Tibial nerve (tissue), 4 donors: ENCODE measurements at places on chromosomes 12 and 14.

DNA sequence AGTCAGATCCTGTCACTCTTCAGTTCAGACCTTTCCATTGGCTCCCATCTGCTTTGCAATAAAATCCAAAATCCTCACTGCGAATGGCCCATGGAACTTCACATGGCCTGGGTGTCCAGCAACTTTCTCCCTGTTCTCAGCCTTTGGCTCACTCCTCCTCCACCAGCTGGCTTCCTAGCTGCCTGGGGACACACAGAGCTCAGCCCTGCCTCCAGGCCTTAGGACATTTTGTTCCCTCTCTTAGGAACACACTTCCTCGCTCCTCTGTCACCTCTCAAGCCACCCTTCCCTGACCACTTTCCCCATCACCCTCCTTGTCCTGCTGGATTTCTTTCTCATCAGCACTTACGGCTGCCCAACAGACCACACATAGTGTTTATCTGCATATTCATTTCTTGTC lies 419.6 kb downstream of the MED13L start:
- DNase-seq: no peak

DNA sequence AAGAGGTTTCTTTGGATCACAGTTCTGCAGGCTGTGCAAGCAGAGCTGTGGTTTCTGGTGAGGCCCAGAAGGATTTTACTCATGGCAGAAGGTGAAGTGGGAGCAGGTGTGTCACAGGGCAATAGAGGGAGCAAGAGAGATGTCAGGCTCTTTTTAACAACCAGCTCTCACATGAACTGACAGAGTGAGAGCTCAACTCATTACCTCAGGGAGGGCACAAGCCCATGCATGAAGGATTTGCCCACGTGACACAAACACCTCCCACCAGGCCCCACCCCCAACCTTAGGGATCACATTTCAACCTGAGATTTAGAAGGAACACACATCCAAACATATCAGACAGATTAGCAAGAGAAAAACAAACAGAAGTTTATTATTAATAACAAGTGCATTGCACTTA lies 470.4 kb downstream of the GALC start:
- no peak for DNase-seq

GRCh38 chr12:92547906-92548305 lies 154.9 kb upstream of the PLEKHG7 start:
- no peak for DNase-seq

DNA sequence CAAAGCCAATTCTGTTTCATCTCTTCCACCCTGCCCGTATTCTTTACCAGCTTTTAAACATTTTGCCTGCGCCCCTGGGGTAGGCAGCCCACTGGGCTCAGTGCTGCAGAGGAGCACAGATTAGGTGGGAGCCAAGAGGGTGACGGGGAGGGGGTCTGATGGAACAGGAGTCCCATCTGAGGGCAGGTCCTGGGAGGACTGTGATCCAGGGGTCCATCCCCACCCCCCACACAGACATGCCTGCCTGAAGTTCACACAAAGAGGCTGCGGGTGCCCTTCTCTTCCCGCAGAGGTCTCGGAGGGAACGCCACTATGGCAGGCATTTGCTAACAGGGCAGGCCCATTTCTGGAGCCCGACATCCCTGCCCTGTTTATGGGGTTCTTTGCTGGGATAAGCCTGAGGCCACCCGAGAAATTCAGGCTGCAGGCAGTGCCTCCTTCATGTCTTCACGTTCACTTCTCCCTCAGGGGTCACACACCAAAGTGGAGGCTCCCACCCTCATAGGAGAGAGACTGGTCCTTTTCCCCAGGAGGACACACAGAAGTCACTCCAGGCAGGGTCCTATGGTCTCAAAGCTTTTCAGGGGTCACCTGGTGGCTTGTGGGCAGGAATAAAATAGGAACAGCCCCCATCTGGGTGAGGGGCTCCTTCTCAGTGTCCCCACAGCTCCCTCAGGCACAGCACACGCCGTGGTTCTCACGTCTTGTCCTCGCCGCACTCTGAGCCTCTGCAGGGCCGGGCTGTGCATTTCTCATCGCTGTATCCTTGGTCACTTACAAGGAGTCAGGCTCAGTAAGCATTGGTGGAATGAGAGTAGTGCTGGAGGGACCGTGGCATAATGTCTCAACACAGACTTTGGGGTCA lies 12.9 kb downstream of the VASH1 start:
- DNase-seq: no peak

- DNase-seq: no peak
These were observed 378.3 kb downstream of the BCL11B start for GRCh38 chr14:98893675-98894074.

DNA sequence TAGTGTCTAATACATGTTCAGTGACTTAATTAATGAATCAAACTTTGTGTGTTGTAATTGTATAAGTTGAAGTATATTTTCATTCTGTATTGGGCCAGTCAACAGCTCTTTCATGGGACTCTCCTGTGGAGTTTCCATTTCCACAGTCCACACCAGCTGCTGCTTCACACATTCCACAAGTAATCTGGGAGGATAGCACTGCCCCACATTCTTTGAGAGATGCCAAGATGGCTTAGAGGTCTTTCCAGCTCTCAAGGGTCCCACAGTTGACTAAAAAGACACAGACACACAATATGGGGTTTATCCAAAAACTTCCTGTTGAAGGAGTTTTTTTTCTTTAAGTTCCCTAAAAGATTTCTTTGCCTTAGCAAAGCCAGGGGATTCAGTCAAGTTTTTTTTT lies 408.3 kb downstream of the AACS start:
- DNase-seq: no peak

DNA sequence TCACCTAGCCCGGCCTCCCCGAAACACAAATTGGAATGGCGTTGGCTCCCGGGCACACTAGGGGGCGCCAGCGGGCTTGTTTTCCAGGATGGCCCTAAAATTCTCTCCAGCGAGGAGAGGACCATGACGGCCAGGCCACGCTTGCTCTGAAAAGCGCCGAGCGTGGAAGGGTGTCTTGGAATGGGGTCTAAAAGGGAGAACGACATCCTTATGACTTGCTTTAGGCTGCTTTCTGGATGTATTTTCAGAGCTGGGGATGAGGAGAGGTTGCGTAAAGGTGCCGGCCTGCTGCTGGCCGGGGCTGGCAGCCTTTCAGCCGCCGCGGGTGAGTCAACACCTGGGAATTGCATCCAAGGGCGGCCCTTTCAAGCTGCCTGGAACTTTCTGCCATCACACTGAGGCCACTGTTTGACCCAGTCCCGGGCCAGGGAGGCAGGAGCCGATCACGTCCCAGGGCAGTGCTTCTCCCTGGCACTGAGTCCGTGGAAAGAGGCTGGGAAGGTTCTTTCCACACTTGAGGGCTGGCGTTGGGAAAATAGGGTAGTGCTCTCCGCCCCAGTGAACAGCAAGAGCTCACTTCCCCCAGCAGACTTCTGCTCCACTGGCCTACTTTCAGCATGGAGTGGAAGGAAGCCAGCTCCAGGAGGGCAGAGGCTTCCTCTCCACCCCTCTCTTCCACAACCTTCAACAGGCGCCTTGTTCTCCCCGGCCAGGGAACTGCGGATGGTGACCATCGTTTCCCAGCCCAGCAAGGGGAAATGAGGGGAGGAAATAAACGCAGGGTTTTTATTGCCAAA lies 216.2 kb downstream of the TTC8 start:
- DNase-seq: peak; percentile 75

- DNase-seq: no peak
These were observed 29.8 kb downstream of the CALM1 start for GRCh38 chr14:90426663-90427062.

DNA sequence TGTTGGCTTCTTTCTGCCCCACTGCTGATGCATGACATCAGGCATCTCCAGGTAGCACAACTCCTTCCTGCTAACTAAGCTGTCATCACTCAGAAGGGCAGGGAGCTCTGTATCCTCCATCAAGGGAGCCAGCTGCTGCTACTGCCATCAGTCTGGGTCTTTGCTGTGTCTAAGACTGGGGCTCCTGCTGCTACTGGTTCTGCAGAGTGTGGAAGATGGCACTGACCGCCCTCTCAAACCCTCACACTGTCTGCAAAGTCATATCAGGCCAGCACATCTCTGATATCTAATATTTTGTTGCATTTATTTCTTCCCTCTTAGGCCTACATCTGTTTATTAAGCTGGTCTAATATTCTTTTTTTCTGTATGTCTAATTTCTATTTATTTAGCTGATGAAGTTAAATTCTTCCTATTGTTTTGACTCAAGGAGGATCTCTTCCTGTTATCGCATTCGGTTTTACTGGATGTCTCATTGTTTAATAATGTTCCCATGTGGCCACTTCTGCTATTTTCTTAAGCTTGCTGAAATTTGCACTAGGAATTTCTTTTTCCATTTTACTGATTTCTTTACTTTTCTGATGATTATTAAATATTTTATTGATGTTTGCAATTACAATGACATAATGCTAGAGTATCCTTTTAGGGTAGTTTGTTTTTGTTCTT lies 7.6 kb upstream of the E2F7 start:
- no peak for DNase-seq

- DNase-seq: no peak
These were observed 14.6 kb downstream of the PCNX4 start for GRCh38 chr14:60106339-60106738.

- peak; percentile 89 for DNase-seq
These were observed 32.9 kb upstream of the ADGRD1 start for GRCh38 chr12:130920723-130921381.

DNA sequence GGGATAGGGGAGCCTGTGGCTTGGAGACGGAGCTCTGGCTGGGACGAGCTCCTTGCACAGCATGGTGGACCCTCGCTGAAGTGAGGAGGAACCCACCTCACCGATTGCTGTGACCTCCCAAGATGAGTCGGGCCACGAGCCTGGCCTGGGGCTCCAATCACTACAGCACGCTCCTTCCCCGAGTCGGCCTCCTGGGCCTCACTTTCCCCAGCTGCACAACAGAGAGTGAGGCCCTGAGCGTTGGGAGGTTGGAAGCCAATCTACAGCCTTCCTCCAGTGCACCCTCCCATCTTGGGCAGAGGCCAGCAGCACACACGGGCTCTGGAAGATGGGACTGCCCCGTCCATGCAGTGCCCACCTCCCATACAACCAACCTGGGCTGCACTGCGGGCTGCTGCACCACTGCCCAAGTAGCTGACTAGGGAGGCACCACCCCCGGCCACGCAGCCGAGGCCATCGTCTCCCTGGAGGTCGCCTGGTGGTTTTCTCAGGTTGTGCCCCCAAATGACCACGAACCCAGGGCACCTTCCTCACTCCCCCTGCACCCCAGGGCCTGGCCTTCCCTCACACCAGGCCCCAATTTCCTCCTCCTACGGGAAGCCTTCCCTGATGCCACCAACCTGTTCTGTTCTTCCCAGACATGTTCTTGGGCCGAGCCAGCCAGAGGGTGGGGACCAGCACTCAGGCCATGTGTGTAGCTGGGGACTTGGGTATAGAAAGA lies 152.3 kb upstream of the C14orf180 start:
- DNase-seq: no peak

DNA sequence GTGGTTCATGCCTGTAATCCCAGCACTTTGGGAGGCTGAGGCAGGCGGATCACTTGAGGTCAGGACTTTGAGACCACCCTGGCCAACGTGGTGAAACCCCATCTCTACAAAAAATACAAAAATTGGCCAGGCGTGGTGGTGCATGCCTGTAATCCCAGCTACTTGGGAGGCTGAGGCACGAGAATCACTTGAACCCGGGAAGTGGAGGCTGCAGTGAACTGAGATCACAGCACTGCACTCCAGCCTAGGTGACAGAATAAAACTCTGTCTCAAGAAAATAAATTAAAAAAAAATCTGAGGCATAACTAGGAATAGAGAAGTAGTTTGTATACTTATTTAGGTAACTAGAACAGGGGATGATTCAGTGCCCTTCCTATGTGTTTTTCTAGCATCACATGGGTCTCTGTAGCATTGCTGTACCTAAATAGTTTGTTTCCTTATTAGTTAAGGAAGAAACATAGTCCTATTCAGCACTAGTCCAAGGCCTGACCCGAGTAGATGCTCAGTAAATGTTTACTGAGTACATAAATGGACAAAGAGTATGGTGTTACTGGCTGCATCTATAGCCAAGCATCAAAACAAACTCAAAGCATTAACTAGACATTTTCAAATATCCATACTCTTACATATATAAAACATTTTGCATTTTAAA lies 21.7 kb downstream of the TAOK3 start:
- DNase-seq: no peak

- no peak for DNase-seq
These were observed 180.3 kb upstream of the RTL1 start for GRCh38 chr14:101083564-101084435.

- no peak for DNase-seq
These were observed 10.0 kb upstream of the ITGA5 start for GRCh38 chr12:54429014-54429471.

- DNase-seq: no peak
These were observed 3.7 kb upstream of the CCDC197 start for GRCh38 chr14:93993382-93993781.

GRCh38 chr14:54665946-54666345 lies 99.0 kb downstream of the SAMD4A start:
- DNase-seq: no peak

DNA sequence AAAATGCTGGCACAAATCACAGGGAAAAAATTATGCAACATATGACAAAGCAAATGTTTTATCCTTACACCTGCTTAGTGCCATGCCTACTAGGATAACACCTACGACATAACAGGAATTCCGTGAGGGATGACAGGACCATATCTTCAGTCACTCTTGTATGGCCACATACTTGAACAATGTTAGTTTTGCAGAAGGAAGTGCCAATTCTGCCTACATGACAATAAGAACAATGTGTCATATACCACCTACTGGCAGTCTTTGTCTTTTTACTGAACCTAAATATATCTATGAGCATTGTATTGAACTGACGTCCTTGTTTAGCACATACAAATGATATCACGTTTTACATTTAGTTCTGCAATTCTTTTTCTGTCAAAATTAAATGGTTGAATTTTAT lies 234.0 kb downstream of the ADAMTS20 start:
- no peak for DNase-seq

DNA sequence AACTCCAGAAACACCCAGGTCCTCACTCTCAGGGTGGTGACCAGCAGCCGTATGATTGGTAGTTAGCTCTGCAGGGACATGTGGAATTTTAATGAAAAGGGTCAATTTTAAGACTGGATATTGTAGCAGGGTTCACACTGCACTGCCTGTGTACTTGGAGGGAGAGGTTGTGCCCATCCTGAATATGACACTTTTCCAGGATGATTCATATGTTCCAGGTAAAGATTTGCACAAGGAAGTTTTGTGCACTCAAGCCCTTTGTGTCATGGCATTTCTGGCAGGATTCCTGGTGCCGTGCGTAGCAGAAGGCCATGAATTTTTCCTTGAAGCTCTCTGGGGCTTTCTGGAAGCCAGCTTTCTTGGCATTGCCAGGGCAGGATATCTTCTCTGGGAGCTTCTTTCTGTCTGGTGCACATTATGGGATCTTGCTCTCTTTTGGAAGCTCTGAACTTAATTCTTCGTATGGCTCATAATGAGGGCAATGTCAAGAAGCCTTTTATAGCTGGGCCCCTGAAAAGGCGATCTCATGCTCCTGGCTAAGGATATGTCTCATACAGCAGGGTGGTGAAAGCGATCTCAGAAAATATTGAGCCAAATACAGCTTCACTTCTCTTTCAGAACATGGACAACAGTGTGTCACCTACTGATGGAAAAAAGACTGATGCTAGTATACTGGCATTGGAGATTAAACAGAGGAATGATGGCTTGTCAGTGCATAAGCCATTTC lies 1133.9 kb downstream of the AACS start:
- DNase-seq: no peak
